ENCODE measurements at places on chromosomes 4 and X. TPM values are rescaled to one million over a fixed set of nuclear protein-coding genes. Genes with fewer than 3 reads are reported as not detected.

The SFRP2 gene
- total RNA-seq: not detected

The TEX11 gene
- total RNA-seq: under 0.01 TPM

The FRAS1 gene
- total RNA-seq: 0.11 TPM

The RNF128 gene
- not detected for total RNA-seq

The FHDC1 gene
- 0.91 TPM for total RNA-seq

The ARL9 gene
- 1.9 TPM for total RNA-seq

The BTK gene
- not detected for total RNA-seq

The MAGEC1 gene
- total RNA-seq: not detected

The CCDC120 gene
- total RNA-seq: 0.91 TPM

The FGFBP1 gene
- total RNA-seq: not detected

The P2RY4 gene
- total RNA-seq: 0.43 TPM

The PRSS12 gene
- not detected for total RNA-seq

The RIBC1 gene
- 0.54 TPM for total RNA-seq

The IL21 gene
- total RNA-seq: not detected

The VSIG4 gene
- not detected for total RNA-seq

The GPR119 gene
- not detected for total RNA-seq

The GUCY1A1 gene
- total RNA-seq: 0.86 TPM

The ETDA gene
- not detected for total RNA-seq

The FAM156A gene
- 18.3 TPM for total RNA-seq

The FSTL5 gene
- not detected for total RNA-seq

The MED12 gene
- 21.6 TPM for total RNA-seq

The FAM193A gene
- total RNA-seq: 18.2 TPM

The CPLX1 gene
- not detected for total RNA-seq

The GPC4 gene
- total RNA-seq: 0.76 TPM

The EDA gene
- 0.22 TPM for total RNA-seq

The PCDH18 gene
- 54.5 TPM for total RNA-seq

The CXorf49 gene
- not detected for total RNA-seq

The DMRTC1 gene
- not detected for total RNA-seq

The GNRHR gene
- total RNA-seq: not detected

The NLGN3 gene
- 0.26 TPM for total RNA-seq

The TEX13B gene
- not detected for total RNA-seq

The P2RY8 gene
- not detected for total RNA-seq
